ENCODE measurements at places on chromosomes 16 and 17. TPM values are rescaled to one million over a fixed set of nuclear protein-coding genes. Genes with fewer than 3 reads are reported as not detected.

DNA sequence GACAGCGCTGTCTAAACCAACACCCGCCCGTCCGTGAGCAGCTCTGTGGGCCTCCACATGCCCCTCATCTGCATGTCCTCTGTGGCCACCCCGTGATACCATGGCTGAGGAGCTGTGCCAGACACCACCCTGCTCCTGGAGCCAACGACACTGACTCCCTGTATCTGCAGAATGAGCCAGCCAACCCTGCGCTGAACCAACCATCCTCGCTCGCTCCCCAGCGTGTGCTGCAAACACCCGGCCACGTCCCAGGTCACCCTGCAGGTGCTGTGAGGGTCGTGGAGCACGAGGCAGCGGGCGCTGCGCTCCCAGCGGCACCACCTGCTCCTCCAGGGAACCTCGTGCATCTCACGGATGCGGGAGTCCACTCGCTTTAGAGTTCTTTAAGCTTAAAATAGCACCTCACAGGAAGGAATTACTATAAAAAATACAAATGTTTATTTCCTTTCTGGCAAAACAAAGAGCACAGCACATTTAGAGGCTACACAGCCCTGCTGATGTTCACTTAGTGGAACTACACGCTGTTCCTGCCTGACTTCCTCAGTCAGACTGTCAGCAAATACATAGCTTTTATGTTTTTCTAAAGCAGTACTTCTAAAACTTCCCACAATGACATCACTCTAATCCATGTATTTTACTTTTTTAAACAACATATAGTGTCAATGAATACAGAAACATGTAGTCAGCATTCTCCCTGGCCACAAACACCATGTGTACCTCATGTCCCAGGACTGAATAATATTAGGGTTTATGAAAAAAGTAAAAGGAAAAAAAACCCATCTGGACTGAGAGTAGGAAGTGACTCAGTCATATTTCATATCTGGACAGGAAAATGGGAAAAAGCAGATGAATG is 43.5 kb downstream of the MAP1LC3B start:
- H3K36me3 ChIP-seq, result peaks cover 10% of the 10 kb centered on the region
- no peak for DNase-seq
- no peaks in the 10 kb centered on the region for H3K27me3 ChIP-seq
- H3K27ac ChIP-seq, result peak overlapping the region; percentile 86

- H3K4me3 ChIP-seq, result peak overlapping the region; percentile 78
- no peaks in the 10 kb centered on the region for H3K27me3 ChIP-seq
- DNase-seq, result no peak
- peaks cover 22% of the 10 kb centered on the region for H3K36me3 ChIP-seq
- peak overlapping the region; percentile 96 for H3K27ac ChIP-seq
Observed at GRCh38 chr17:38751144-38751807, 1.3 kb upstream of the PSMB3 start.

DNA sequence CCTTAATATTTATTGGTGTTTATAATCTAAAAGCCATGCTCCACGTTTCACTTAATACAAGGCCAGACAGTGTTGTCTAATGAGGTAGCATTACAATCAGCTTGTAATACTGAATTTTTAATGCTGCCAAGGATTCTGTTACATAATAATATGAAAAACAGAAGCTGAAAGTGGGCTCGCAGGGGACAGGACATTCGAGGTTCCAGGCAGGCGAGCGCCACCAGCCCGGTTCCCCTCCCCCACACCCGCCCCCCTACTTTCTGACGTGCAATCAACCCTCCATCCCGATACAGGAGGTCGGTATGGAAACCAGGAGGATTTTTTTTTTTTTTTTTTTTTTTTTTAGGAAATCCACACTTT is 6.2 kb upstream of the ZFHX3 start:
- no peak for DNase-seq
- no peaks in the 10 kb centered on the region for H3K27me3 ChIP-seq
- no peaks in the 10 kb centered on the region for H3K36me3 ChIP-seq
- peaks cover 76% of the 10 kb centered on the region for H3K4me1 ChIP-seq

DNA sequence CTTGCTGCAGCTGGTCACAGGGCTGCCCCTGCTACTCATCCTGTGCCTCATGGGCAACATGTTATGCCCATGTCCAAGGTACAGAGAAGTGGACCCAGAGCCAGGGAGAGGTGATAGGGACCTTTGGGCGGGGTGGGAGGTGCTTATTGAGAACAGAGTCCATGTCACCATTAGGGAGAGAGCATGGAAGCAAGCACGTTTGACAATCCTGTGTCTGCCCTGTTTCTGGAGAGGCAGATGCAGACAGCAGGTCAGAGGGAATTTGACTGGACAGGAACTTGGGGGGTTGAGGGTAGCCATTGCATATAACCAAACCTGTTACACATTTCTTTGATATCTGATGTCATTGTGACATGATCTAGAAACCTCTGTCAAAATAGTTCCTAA is 14.3 kb upstream of the ARL4D start:
- no peaks in the 10 kb centered on the region for H3K36me3 ChIP-seq
- no peaks in the 10 kb centered on the region for H3K27me3 ChIP-seq
- no peak for DNase-seq
- H3K27ac ChIP-seq, result no peak overlapping the region
- H3K4me3 ChIP-seq, result no peak overlapping the region

GRCh38 chr16:10918294-10919002 is 23.8 kb downstream of the DEXI start:
- no peaks in the 10 kb centered on the region for H3K27me3 ChIP-seq
- peaks cover 7% of the 10 kb centered on the region for H3K36me3 ChIP-seq
- H3K4me1 ChIP-seq, result peaks cover 51% of the 10 kb centered on the region
- peak; percentile 95 for DNase-seq

DNA sequence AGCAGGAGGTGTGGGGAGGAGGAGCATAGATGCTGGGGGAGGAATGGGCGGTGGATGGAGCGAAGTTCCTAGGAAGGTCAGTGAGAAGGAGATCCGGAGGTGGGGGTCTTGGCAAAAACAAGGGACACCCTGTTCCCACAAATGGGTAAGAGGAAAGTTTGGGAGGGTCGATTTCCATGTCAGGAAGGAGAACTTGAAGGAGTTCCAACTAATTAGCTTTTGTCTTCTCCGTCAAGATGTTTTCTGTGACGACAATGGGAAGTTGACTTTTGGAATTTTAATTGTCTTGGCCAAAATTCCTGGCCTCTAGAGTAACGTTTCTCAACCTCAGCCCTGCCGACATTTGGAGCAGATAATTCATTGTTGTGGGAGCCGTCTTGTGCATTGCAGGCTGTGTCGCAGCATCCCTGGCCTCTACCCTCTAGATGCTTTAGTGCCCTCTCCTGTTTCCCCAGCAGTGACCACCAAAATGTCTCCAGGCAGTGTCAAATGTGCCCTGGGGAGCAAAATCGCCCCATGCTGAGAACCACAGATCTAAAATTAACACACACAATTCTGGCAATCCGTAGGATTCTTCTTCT is 97.1 kb downstream of the PITPNC1 start:
- DNase-seq, result peak; percentile 26
- H3K36me3 ChIP-seq, result no peaks in the 10 kb centered on the region
- H3K4me3 ChIP-seq, result no peak overlapping the region

GRCh38 chr17:57899391-57899790 is 49.5 kb upstream of the MRPS23 start:
- no peaks in the 10 kb centered on the region for H3K27me3 ChIP-seq
- peaks cover 100% of the 10 kb centered on the region for H3K4me1 ChIP-seq
- H3K4me3 ChIP-seq, result peak overlapping the region; percentile 11
- no peaks in the 10 kb centered on the region for H3K36me3 ChIP-seq

GRCh38 chr17:38415250-38416194 is 12.7 kb upstream of the ARHGAP23 start:
- no peak for DNase-seq
- peaks cover 53% of the 10 kb centered on the region for H3K27me3 ChIP-seq
- no peak overlapping the region for H3K27ac ChIP-seq
- peak overlapping the region; percentile 14 for H3K4me3 ChIP-seq
- no peaks in the 10 kb centered on the region for H3K36me3 ChIP-seq
- peaks cover 36% of the 10 kb centered on the region for H3K4me1 ChIP-seq

DNA sequence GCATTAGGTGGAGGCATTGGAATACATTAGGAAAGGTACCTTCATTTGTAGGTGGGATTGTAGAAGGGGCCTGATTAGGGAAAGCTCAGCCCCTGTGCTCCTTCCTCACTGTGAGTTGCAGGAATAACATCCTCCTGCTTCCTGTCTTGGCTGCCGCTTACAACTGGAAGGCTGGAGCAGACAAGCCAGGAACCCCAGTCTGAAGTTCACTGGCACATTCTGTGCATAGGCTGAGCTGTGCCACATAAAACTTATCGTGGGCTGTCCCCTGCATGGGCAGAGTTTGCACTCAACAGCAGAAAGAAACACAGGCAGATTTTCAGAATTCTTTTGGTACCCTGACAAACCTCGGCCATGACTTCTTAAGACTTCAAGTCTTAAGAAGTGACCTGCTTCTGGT is 200.1 kb downstream of the SALL1 start:
- H3K36me3 ChIP-seq, result no peaks in the 10 kb centered on the region
- no peak overlapping the region for H3K27ac ChIP-seq
- no peaks in the 10 kb centered on the region for H3K4me1 ChIP-seq

GRCh38 chr17:47712330-47713023 is 18.5 kb downstream of the TBKBP1 start:
- H3K36me3 ChIP-seq, result peaks cover 14% of the 10 kb centered on the region
- no peak for DNase-seq
- H3K27ac ChIP-seq, result no peak overlapping the region
- H3K4me3 ChIP-seq, result no peak overlapping the region

TMEM204 gene
- total RNA-seq, result 27.1 TPM

DNA sequence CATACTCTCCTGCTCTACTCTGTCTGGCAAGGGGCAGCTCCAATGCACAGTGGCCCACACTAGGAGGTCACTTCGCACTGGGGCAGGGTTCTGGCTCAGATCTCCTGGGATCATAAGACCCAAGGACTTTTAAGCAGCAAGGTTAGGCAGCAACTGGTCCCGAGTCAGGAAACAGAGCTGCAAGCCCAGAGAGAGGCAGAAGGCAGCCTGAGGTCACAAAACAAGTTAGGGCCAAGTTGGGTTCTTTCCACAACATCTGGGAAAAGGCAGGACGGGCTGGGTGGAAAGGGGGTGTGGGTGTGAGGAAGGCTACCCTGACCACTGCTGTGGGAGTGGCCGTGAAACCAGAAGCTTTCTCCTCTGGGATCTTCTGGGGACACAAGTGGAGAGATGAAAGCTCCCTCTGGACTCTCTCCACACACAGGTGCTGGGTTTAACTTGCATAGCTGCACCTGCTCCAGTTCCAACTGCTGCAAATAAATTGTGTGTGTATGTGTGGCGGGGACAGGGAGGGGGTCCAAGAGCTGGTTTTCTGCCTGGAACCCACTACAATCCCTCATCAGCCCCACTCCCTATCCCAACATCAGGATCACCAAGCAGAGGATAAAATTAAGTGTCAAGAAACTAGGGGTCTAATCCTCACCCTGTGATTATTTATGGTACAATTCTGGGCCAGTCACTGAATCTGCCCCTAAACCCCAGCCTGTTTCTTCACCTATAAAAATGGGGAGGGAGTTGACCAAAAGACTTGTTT is 8.0 kb upstream of the TSPOAP1 start:
- peak overlapping the region; percentile 24 for H3K4me3 ChIP-seq
- peak overlapping the region; percentile 67 for H3K27ac ChIP-seq
- H3K36me3 ChIP-seq, result no peaks in the 10 kb centered on the region
- peaks cover 16% of the 10 kb centered on the region for H3K4me1 ChIP-seq

All from left ventricle myocardium inferior (tissue), 1 donor.